Stimulated activated CD8-positive, alpha-beta memory T cell treated with anti-CD3 and anti-CD28 coated beads, Interleukin-2, amount 100 ng/mL, for 48 hours (primary cell): ENCODE measurements at places on chromosomes 11 and 22.

- DNase-seq: no peak
Measured at GRCh38 chr11:92409355-92409754, 184.7 kb downstream of the FAT3 start.

GRCh38 chr11:83063073-83063754, 8.5 kb downstream of the RAB30 start:
- no peak for DNase-seq

GRCh38 chr11:19429108-19429760, 188.5 kb upstream of the E2F8 start:
- no peak for DNase-seq

- DNase-seq: no peak
Measured at GRCh38 chr11:64096835-64097234, 61.1 kb downstream of the FLRT1 start.

DNA sequence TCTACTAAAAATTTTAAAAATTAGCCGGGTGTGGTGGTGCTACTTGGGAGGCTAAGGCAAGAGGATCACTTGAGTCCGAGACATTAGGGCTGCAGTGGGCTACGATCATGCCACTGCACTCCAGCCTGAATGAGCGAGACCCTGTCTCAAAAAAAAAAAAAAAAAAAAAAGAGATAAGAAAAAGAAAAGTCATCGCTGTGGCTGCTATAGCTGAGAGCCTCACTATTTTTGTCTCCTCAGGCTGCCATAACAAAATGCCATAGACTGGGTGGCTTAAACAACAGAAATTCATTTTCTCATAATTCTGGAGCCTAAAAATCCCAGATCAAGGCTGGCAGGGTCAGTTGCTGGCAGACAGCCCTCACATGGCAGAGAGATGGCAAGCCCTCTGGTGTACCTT, 30.1 kb upstream of the DEPDC7 start:
- no peak for DNase-seq

GRCh38 chr11:127454856-127455255, 454.3 kb upstream of the KIRREL3 start:
- DNase-seq: no peak

GRCh38 chr22:44366372-44367300, 53.9 kb upstream of the SHISAL1 start:
- DNase-seq: no peak

DNA sequence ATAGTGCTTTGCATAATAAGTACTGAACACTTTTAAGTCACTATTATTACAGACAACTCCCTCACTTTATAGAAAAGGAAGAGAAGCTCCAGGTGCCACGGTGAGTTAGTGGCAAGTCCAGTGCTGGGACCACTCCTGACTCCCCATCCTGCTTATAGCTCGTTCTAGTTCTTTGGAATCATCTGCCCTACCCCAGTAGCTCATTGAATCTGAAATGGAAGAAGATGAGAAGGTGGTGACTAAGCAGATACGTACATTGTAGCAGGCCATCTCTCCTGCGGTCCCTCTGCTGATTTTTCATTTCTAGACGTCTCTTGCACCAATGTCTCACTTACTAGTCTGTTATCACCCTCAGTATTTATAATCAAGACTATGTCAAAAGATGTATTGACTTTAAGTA, 21.6 kb downstream of the MMP20 start:
- DNase-seq: no peak

DNA sequence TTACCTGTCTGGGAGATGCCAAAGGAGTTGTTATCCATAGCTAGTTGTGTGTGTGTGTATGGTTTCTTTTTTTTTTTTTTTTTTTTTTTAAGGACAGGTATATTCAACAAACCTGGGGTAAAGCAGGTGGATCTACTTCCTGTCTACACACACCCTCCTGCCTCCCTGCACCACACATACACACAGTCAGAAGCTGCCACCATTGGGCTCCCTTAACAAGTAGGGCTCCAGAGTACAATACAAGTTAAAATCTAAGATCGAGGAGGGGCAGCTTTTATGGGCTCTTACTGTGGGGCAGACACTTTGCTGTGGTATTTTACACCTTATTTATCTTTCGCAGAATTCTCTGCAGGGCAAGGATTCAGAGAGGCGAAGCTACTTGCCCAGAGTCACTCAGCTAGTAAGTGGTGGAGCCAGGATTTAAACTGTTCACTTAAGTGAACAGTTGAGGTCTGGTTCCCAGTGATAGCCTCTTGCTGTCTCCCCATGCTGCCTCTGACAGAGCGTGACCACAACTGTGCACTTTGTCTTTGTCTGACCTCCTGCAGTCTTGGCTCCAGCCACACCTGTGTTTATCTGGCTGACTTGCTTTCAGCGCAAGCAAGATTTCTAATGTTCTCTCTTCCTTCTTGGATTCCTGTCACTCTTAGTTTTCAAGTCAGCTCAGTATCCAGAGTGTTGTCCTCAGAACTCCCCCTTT, 135.0 kb downstream of the CSNK2A3 start:
- DNase-seq: no peak

- DNase-seq: no peak
Measured at GRCh38 chr22:20180640-20181039, 29.8 kb upstream of the CCDC188 start.

DNA sequence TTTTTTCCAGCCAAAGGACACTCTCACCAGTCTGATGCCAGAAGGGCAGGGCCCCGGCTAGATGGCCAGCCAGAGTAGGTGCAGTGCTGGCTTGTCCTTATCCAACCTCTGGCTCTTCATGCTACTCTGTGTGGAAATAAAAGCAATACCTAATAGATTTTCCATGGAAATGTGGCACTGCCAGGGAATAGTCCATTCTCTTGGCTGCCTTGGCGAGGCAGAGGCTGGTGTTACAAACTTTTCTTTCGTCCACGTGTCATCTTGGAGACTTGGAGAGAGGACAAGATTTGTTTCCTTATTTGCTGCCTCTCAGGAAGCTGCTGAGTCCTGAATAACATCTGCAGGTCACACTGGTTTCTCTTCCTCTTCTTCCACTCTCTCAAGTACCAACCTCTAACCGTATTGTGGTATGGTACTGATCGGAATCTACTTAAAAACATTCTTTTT, 17.2 kb upstream of the C1QTNF4 start:
- no peak for DNase-seq

- no peak for DNase-seq
Measured at GRCh38 chr11:34575671-34576070, 45.2 kb upstream of the EHF start.

DNA sequence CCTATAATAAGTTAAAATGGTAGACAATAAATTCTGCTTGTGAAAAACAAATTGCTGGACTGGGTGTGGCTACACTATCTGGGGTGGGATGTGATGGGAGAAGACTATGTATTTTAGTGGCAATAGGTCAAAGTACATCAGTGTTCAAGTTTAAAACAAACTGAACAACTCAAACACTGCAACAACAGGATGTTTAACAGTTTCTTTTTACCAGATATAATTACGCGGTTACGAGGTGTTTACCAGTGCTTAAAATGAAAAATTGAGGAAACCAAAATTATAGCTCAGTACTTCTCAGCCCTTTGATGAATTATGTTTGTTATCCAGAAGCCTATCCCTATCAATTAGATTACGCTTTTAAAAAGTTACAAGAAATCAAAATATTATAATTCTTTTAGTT, 3.2 kb downstream of the PRDM10 start:
- no peak for DNase-seq

DNA sequence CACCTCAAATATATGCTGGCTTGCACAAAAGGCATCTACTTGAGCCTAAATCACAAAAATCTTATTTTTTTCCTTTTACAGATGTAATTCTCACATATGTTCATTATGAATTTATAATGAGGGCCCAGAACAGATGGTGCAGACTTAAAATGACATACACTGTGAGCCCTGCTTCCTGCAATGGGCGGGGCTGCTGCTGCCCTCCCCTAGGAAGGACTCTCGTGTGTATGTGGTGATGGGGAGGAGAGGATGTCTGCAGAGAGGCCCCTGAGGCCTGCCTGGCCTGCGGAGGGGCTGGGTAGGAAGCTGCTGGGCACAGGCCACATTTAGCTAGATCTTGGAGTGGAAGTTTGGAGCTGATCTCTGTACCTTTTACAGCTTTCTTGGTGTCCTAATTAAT, 233.4 kb upstream of the KIRREL3 start:
- DNase-seq: no peak

GRCh38 chr11:80613655-80614054, 1172.8 kb upstream of the TENM4 start:
- DNase-seq: no peak

DNA sequence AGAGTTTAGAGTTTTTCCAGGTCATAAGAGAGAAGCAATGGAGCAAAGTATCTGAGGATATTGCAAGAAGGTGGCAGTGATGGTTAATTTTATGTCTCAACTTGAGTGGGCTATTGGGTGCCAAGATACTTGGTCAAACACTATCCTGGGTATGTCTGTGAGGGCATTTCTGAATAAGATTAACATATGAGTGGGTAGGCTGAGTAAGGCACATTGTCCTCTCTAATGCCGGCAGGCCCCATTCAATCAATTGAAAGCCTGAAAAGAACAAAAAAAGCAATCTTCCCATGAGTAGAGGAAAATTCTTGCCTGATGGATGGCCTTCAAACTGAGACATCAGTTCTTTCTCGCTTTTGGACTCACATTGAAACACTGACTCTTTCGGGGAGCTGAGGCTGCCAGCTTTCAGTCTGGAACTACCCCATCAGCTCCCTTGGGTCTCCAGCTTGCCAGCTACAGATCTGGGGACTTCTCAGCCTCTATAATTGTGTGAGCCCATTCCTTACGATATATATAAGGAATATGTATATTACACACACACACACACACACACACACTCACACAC, 228.8 kb downstream of the BUD13 start:
- no peak for DNase-seq

DNA sequence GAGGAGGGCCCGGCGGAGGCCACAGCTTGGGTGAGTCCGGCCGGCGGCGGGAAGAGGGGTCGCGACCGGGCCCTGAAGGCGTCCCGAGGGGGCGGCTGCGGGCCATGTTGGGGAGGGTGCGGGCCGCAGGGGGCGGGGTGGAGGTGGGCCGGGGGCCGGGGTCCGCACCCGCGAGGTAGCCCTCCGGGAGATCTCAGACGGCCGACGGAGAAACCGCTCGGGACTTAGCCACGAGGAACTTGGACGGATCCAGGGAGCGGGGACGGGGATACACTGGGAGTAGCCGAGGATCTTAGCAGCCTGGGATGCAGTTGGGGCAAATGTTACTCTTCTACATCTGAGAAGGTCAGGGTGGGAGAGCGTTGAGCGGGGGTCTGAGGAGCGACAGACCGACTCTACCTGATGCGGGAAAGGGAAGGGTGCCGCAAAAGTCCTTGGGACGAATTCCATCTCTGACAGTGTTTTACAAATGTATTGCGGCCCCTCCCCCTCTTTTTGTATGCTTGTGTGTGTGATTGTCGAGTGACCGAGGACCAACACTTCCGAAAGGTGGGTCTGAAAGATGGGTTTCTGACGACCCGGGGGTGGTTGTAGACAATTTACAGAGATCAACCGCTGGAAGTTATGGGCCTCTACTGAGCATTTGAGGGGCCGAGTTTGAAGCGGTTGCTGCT, 658 bp downstream of the STIP1 start:
- DNase-seq: no peak

DNA sequence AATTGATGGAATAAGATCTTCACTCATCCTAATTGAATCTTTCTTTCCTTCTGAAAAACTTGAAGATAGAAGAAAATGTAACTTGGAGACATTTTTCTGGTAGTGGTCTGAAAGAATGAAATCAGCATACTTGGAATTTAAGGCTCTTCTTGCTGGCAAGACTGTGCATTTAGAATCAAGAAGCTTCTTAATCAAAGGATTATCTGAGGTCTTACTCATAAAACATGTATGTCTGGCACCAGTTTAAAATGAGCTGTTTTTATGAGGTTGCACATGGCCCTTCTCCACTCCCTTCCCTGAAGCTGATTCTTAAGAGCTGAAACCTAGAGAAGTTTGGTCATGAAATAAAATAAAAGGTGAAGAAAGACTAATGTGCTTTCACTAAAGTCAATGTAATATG, 77.3 kb downstream of the ARHGEF12 start:
- DNase-seq: no peak

DNA sequence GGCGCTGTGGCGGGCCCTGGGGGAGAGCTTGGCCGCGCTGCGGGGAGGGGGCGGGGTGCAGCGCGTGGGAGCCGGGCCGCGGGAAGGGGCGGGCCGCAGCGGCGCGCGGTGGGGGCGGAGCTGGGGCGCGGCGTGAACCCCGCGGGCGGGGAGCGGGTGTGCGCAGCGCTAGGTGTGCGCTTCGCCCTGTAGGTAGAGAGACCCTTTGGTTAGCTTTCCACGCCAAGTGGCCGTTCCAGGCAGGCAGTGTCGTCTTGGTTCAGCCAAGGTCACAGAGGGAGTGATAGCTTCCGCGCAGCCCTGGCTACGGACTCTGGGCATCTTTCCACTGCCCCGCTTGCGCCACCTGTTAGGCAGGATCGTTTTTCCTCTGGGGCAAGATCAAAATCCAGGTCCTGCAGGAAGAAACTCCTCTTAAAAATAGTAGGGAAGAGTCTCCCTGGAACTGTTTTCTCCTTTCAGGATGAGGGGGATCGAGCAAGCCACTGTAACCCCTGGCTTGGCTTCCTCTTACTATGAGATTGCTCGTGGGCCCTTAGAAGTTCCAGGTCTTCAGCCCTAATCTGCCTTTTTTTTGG, 434 bp downstream of the BANF1 start:
- DNase-seq: no peak

DNA sequence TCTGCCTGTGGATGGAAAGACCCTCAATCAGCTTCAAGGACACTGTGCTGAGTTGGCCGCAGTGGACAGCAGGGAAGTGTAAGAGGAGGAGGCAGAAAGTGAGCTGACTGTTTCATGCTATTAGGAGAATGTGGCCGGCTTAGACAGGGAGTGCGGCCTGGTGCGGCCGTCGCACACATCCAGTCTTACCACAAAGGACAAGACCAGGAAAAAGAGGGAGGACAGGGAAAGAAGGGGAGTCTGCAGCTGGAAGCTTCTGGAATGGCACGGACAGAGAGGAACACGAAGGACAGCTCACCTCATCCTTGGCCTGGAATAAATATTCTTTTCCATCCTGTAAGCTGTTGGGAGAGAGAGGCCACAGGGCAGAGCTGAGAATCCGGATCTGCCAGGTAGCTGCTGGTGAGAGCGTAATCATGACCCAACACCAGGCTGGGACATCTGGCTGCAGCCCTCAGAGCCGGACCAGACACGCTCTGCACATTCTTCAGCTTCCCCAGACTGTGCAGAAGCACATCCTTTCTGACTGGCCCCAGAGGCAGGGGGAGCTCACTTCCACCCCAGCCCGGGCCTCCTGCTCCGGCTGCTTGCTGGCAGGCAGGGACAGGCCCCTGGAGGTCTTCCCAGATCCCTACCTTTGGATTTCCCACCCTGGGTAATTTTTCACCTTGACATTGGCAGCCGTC, 8.6 kb upstream of the RBM4B start:
- no peak for DNase-seq
